ENCODE measurements at places on chromosomes 5 and 9. TPM values are rescaled to one million over a fixed set of nuclear protein-coding genes. Genes with fewer than 3 reads are reported as not detected.

DNA sequence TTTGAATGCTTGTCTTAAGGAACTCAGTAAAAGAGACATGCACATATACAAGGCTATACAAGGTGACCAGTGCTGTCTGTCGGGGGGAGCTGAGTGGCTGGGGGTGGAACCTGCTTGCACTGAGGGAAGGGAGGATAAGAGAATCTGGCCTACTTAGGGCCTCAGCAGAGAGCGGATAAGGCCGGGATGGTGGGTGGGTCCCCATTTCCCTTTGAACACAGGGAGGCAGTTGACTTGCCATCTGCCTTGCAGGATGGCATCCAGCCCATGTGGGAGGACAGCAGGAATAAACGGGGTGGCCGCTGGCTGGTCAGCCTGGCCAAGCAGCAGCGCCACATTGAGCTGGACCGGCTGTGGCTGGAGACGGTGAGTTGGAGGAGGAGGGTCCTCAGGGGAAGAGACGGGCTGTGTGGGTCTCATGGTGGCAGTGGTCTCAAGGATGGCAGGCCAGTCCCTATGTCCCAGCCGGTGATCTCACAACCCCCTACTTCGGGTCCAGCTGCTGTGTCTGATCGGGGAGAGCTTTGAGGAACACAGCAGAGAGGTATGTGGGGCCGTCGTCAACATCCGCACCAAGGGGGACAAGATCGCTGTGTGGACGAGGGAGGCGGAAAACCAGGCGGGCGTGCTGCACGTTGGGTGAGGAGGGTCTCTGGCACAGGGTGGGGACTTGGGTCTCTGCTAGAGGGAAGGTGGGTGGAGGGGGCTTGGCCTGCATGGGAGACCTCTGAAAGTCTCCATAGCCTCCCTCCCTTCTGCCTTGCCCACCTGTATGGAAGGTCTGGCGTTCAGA, 2.2 kb upstream of the TSPAN17 start:
- no peak overlapping the region for H3K4me3 ChIP-seq
- peaks cover 38% of the 10 kb centered on the region for H3K4me1 ChIP-seq
- H3K36me3 ChIP-seq = no peaks in the 10 kb centered on the region
- H3K27me3 ChIP-seq = no peaks in the 10 kb centered on the region
- no peak for DNase-seq

GRCh38 chr5:178866946-178867345, 7.2 kb downstream of the ZNF354B start:
- H3K4me3 ChIP-seq = no peak overlapping the region
- peaks cover 2% of the 10 kb centered on the region for H3K4me1 ChIP-seq
- H3K27me3 ChIP-seq = no peaks in the 10 kb centered on the region
- no peak overlapping the region for H3K27ac ChIP-seq
- DNase-seq = no peak

- no peak for DNase-seq
- H3K4me1 ChIP-seq = no peaks in the 10 kb centered on the region
- H3K27ac ChIP-seq = no peak overlapping the region
- H3K27me3 ChIP-seq = no peaks in the 10 kb centered on the region
These were observed 77.2 kb upstream of the TARS1 start for GRCh38 chr5:33363537-33363936.

GRCh38 chr9:131116281-131117120, 8.9 kb upstream of the NUP214 start:
- no peak for DNase-seq
- no peaks in the 10 kb centered on the region for H3K36me3 ChIP-seq
- H3K4me1 ChIP-seq = no peaks in the 10 kb centered on the region
- H3K27me3 ChIP-seq = peaks cover 41% of the 10 kb centered on the region
- H3K4me3 ChIP-seq = no peak overlapping the region
- no peak overlapping the region for H3K27ac ChIP-seq

DNA sequence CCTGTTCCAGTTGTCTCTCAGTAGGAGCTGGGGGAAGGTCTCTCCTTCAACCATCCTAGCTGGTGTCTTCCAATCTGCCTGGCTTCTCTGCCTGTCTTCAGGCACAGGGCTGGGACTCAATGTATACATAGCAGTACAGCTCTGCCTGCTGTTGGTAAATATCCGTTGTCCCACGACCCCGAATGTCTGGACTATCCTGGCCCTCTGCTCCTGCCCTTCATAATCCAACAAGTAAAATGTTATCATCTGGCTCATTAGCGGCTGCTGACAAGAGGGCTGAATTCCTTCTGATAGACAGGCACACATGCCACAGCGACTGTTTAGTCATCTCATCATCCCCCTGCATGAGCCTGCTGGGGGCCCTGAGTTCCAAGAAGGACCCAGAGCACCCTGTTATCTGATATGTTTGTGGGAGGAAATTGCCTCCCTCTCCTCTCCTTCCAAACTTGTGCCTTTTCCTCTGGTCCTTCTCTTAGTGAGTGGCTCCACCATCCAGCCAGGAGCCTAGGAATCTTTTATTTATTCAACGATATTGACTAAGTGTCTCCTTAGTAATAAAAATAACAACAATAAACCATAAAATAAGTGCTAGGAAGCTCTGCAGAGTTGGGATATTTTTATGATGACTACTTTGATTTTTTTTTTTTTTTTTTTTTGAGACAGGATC, 29.5 kb upstream of the TGFBR1 start:
- H3K27me3 ChIP-seq = no peaks in the 10 kb centered on the region
- H3K27ac ChIP-seq = no peak overlapping the region
- peaks cover 38% of the 10 kb centered on the region for H3K4me1 ChIP-seq
- H3K4me3 ChIP-seq = no peak overlapping the region
- no peak for DNase-seq

DNA sequence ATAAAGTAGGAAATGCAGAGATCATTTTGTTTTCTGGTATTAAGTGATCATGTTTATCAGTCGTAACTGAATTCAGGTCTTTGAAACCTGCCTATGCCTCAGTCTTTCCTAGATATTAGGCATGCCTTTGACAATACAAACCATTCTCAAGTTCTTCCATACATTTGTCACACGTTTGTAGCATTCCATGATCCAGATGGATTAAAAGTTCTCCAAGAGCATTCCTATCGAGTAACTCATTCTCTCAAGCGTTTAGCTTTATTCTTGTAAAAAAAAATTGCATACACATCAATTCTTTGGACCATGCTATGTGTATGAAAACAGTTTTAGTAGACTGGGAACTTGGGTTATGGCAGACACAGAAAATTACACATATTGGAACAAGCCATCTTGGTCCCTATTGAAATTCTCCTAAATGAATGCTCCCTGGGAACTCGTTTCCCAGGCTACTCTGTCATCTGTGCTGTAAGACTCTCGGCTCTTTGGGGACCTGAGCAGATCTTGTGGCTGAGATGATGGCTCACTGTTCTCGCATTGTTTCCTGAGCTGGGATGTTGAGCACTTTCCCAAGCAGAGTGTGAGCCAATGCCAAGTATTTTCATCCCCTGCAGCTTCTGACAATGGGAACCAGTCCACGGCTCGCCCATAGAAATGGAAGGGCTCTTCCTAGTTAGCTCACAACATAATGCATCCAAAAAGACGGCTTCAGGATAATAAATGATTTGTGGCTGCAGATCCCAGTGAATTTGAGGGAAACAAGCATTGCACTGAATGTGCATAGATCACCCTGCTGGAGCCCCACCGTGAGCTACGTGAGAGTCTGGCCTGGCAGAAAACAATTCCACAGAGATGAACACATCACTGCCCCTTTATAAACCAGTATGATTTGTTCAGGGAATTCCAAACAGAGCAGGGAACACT, 230.2 kb downstream of the IRX1 start:
- no peaks in the 10 kb centered on the region for H3K27me3 ChIP-seq
- H3K4me1 ChIP-seq = no peaks in the 10 kb centered on the region
- H3K27ac ChIP-seq = no peak overlapping the region
- H3K4me3 ChIP-seq = no peak overlapping the region
- H3K36me3 ChIP-seq = no peaks in the 10 kb centered on the region

DNA sequence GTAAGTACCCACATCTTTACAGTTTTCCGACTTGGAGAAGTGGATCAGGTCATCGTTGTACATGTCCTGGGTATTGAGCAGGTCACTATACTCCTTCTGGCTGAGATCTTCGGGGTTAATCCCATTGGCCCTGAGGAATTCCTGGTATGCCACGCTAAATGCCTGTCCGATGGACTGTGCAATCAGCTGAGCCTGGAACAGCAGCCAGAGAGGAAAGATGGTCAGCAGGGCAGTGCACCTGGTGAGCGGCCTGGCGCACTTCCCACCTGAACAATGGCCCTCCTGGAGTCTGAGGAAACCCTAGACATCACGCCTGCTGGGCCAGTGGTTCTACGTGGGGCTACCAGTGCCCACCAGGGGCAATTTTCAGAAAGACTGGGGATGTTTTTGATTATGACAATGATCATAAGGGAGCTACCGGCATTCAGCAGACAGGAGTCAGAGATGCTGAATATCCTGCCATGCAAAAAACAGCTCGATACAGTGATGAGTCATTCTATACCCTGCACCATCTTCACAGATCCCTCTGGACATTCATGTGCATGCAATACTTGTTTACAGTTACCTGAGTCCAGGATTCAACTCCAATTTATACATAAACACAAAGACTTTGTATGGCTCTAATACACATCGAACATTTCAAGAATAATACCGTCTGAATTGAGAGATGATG, 127.2 kb downstream of the ENTREP1 start:
- DNase-seq = no peak
- H3K4me1 ChIP-seq = no peaks in the 10 kb centered on the region
- H3K27ac ChIP-seq = no peak overlapping the region
- no peaks in the 10 kb centered on the region for H3K36me3 ChIP-seq
- no peak overlapping the region for H3K4me3 ChIP-seq
- no peaks in the 10 kb centered on the region for H3K27me3 ChIP-seq

Gene FOXD4L6
- not detected for total RNA-seq

Gene GRHPR
- total RNA-seq = 63.8 TPM

All from T-cell (primary cell).